ENCODE measurements at places on chromosomes 12 and 14.

DNA sequence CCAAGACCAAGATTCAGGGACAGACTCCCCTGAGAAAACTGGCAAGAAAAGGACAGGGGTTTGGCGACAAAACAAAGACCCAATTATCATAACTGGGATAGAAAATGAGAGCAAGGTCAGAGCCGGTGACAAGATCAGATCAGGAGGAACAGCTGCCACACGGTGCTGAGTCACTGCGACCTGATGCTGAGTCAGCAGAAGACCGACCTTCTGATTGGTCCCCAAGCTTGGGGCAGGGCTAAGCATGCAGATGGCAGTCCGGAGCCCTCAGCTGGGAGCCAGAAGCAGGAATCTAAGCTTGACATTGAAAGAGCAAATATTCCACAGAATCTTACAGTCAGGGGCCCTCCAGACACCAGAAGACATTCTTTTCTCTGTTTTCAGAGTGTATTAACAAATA lies 19.1 kb upstream of the ARMH4 start:
- DNase-seq: peak; percentile 8

DNA sequence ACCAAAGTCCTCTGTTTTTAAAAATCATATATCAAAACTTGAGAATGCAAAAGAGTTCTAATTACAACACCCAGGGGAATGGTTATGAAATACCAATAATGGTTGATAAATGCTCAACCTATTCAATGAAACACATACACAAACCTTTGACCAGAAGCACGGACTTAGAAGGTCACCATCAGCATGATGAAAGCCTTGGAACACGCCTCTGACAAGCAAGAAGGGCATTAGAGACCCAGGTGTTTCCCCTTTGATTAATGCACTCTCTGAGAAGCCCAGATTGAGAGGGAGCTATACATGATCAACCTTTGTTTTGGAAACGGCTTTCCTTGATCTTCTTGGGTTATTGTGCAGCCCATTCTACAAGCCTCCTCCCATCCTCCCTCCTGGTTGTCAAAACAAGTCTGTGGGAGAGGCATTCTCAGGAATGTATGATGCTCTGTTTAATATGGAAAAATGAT lies 69.0 kb downstream of the ZFP36L1 start:
- no peak for DNase-seq

GRCh38 chr14:93976477-93977057 lies at the start of gene ASB2:
Gene ASB2, minus strand, starts transcription at chr14:93976570. Its CDS starts 12,031 bp downstream, at chr14:93964539.
- DNase-seq: no peak

- DNase-seq: no peak
These were observed 148.4 kb downstream of the SLC25A21 start for GRCh38 chr14:37023875-37024565.

DNA sequence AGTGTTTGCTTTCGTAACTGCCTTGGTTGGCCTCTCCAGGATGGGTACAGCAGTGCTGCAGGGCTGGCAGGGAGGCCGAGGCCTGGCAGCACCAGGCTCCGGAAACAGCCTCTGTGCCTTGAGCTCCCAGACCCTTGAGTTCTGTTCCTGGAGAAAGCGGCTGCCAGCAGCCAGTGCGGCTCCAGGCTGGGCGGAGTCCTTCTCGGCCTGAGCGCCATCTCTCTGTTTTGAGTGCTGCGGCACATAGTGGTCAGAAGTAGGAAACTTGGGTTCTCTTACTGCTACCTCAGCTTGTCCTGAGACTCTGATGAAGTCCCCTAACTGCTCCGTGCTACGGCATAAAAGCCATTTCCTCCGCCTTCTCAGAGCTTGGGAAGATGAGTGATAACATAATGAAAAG lies 65.9 kb downstream of the KCNA1 start:
- DNase-seq: no peak

- DNase-seq: no peak
These were observed 7.4 kb upstream of the OR10P1 start for GRCh38 chr12:55629058-55629841.

Measured in stimulated activated CD4-positive, alpha-beta T cell treated with anti-CD3 and anti-CD28 coated beads, Interleukin-2, amount 100 ng/mL, for 48 hours (primary cell).